ENCODE measurements at places on chromosomes 4 and X.
A peak's percentile ranks its signal among the peaks of the same experiment; 100 is the strongest.

DNA sequence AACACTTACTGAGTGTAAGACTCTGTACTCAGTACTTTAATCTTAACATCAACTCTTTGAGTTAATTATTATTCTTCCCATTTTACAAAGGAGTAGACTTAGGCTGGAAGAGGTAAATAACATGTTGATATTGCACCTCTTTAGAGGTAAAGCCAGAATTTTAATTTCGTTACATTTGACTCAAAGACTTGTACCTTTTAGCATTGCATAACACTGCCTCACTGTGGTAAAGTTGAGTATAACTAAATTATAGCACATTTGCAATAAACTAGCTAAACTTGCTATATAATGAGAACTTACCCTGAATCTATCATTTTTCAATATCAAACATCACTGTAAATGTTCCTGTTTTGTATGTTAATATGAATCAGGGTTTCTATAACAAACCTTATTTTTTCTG, 218.5 kb downstream of the PRR32 start:
- peak; percentile 12 for DNase-seq

DNA sequence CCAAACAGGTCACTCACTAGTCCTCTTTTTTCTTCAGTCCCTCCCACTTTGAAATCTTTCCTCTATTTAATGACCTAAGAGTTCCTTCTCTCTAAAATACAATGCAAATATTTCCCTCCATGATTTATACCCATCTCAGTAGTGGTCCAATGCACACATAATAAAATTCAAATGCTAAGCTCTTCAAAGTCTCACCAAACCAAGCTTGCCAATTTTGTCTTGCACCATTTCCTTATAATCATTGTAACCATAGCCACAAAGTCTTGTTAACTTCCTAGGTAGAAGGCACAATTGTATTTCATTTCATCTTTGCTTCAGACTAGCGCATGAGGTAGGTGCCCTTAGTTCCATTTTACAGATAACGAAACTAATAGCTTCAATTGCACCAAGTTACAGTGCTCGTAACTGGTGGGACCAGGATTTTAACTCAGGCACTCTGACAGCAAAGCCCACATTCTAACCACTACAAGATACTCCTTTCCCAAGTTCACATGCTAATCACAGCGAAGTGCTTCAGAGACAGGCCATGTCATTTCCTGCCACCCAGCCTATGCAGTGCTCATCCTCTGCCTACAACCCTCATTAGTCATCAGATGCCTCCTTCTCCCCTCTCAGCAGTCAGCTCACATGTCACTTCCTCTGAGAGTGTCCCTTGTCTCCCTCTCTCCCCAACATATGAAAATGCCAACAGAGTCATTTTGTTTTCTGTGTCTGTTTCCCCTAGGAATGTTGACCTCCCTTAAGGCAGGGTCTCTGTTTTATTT, 66.9 kb upstream of the PPARGC1A start:
- no peak for DNase-seq

- DNase-seq, result peak; percentile 45
Measured at GRCh38 chr4:55910140-55910539, 38.6 kb upstream of the CEP135 start.

DNA sequence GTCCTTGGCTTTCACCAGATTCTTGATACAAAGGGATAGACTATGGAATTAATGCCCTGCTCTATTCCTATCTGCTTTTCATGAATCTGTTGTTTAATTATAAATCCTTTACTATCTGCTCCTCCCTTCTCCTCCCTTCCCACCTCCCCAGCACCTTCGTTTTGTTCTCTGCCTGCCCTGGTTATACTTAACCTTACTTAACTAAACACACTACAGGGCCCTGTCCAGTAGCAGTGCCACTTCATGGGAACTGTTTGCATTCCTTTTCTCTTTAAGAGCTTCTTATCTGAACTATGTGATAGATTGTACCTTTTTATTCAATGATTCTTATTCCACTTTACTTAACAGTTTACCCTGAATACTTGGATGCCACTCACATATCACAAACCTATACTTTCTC, 830 bp downstream of the HOPX start:
- DNase-seq, result no peak

- DNase-seq, result no peak
Measured at GRCh38 chr4:41358647-41359421, 102.1 kb downstream of the UCHL1 start.

DNA sequence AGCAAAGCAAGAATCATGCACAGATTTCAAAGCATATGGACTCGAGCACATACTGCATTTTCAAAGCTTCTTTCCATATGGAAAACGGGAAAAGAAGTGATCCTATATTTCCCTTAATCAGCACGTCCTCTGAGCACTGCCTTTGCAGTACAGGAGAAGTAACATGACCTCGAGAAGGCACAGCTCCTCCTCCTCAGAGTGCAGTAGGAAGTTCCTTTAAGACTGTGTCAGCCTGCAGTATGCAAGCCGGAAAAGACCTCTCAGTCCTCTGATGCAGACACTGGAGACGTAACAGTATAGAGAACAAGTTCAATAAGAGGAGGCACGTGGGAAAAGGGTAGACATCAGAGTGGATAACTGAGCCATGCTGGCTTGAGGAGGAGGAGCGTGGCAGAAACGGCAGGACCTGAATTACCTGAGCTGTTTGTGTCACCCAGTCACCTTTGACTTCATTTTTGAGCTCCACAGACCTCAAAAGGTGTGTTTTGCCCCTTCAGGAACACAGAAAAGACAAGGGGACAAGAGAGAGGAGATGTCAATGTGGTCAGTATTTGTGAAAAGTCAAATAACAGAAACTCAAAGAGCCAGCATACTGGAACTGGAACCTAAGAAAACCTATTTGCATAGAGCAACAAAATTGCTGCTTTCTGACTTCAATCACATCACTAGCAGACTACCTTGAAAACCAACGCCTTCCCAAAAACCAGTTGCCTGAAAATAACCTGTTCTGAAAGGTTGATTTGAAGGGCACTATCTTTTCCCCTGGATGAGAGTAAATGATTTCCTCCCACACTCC, 20.8 kb downstream of the IRF2 start:
- DNase-seq, result peak; percentile 60

Measured in renal cortical epithelial cell (primary cell).